Smooth muscle cell of the brain vasculature (primary cell): ENCODE measurements at places on chromosomes 12 and 14.

GRCh38 chr12:41023836-41024235 lies 164.3 kb upstream of the PDZRN4 start:
- no peak for DNase-seq

- DNase-seq: no peak
Observed at GRCh38 chr14:99862136-99862535, 68.9 kb downstream of the EML1 start.

GRCh38 chr14:94423453-94424056 lies 29.0 kb downstream of the SERPINA11 start:
- peak; percentile 65 for DNase-seq

- no peak for DNase-seq
Observed at GRCh38 chr12:25382311-25383106, 131.8 kb upstream of the KRAS start.

GRCh38 chr14:104676694-104677511 lies 12.5 kb upstream of the INF2 start:
- no peak for DNase-seq

- no peak for DNase-seq
Observed at GRCh38 chr12:53603196-53603595, 23.0 kb downstream of the ATF7 start.

- no peak for DNase-seq
Observed at GRCh38 chr14:56949828-56950227, 139.5 kb upstream of the OTX2 start.

DNA sequence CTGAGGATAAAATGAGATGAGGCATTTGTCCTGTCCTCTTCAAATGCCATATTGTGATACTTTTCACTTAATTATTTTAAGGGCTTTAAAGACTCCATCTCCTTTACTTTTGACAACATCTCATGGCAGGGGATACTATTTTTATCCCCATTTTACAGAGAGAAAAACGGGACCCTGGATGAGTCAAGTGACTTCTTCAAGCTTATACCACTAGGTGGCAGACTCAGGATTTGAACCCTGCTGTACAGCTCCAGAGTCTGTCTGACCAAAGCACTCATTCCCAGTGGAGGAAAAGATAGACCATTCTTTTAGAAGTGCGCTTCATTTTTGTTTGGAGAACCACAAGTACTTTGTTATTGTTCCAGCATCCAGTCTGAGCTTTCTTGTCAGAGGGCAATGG lies 1.7 kb upstream of the SMOC1 start:
- DNase-seq: no peak

GRCh38 chr14:32327255-32327961 lies 1.7 kb upstream of the AKAP6 start:
- no peak for DNase-seq

GRCh38 chr14:75884198-75884611 lies 97.6 kb downstream of the TGFB3 start:
- DNase-seq: peak; percentile 83

DNA sequence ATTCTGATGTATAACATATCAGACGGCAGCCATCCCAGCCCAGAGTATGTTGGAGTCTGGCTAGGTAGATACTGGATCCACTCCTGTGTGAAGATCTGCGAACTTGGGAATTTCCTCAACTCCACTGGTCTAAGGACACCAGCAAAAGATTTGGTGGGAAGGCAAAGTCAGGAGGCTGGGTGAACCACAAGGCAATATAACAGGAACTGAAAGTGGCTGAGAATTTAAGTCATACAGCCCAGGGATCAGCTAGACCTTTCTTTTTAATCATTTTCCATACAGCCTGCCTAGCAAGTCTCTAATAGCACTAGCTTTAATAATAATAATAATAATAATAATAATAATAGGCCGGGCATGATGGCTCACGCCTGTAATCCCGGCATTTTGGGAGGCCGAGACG lies 34.8 kb downstream of the BRAP start:
- DNase-seq: no peak

GRCh38 chr14:55746558-55746957 lies 166.6 kb downstream of the KTN1 start:
- DNase-seq: no peak

DNA sequence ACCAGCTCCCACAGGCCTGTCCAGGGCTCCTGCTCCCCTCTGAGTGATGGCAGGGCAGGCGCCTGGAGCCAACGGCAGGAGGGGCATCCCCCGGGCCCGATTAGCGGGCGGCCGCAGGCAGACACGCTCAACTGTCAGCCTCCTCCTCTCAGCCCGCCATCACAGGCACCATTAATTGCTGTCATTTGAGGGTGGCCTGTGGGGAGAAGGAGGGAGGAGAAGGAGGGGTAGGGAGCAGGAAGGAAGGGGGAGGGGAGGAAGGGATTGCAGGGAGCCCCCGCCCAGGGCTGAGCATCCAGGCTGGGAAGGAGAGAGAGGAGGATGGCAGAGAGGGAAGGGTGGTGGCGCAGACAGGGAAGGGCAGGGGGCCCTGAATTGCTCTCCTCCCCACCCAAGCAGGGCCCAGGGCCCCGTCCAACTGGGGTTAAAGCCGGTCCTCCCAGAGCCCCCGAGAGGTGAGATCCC lies 36.1 kb downstream of the NCOR2 start:
- no peak for DNase-seq

GRCh38 chr14:105894978-105895881 lies 368.8 kb downstream of the TMEM121 start:
- no peak for DNase-seq

DNA sequence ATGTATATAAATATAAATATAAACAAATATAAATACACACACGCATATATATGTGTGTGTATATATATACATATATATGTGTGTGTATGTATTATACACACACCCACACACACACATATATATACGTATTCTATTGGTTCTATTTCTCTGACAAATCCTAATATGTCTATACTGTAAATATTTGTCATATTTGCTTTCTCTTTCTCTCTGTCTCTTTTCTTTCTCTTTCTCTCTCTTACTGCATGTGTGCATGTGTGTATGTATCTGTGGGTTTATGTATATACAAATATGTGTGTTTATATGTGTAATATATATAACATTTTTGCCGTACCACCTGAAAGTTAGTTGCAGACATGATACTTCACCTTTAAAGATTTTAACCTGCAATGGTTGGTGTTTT lies 174.2 kb upstream of the PLEKHG7 start:
- no peak for DNase-seq

- DNase-seq: no peak
Observed at GRCh38 chr12:52790427-52791270, 5.3 kb downstream of the KRT3 start.

GRCh38 chr12:43273467-43273866 lies 278.5 kb downstream of the ADAMTS20 start:
- no peak for DNase-seq

DNA sequence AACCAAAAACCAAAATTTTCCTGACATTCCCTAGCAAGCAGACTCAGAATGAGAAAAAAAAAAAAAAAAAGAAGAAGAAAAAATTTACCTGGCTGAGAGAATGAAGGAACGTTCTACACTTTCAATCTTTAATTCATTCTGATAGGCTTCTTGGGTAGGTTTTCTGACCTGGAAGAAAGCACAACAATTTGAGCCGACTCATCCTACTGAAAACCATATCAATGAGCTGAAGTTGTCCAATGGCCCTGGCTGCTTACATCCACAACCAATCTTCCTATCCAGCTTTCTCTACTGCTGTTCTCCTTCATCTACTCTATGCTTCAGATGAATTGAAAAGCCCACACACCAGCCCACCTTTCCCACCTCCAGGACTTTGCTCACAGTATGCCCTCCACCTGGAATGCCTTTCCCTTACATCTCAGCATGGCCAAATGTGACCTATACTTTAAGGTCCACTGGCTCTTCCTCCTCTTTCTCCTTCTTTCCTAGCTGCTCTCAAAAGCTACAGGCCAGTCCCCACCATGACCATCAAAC lies 31.6 kb upstream of the NR2C1 start:
- no peak for DNase-seq

GRCh38 chr14:106094654-106095189 lies 568.3 kb downstream of the TMEM121 start:
- DNase-seq: no peak

- no peak for DNase-seq
Observed at GRCh38 chr12:105445249-105445648, 114.8 kb downstream of the C12orf75 start.

GRCh38 chr14:22220427-22220826 lies 368.6 kb downstream of the DAD1 start:
- no peak for DNase-seq

DNA sequence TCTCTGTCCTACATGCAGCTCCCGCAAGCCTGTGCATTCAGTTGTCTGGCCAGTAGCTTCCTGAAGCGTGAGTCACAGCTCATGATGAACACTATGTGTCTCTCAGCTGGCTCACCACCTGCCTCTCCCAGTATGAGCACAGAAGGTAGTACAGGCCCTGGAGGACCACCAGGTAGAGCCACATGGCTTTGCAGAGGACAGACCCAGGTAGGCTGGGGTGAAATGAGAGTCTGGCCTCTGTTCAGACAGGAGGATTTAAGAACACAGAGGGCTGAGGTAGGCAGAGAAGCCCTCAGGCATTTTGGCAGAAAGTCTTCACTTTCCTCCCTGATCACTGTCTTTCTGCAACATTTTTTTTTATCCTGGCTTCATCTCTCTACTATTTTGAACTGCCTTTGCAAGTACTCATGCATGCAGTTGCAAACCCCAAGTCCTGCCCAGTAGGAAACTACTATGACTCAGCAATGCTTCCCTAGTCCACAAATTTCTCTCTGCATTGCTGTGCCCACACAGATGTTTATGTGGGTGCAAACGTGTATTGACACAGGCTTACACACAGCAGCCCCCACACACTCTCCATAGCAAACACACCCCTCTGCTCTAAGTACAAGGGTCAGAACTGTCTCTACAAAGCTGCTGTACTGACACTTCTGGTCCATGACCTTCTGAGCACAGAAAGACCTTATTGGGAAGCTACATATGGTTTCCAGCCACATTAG lies 7.2 kb upstream of the SDR9C7 start:
- DNase-seq: peak; percentile 21

DNA sequence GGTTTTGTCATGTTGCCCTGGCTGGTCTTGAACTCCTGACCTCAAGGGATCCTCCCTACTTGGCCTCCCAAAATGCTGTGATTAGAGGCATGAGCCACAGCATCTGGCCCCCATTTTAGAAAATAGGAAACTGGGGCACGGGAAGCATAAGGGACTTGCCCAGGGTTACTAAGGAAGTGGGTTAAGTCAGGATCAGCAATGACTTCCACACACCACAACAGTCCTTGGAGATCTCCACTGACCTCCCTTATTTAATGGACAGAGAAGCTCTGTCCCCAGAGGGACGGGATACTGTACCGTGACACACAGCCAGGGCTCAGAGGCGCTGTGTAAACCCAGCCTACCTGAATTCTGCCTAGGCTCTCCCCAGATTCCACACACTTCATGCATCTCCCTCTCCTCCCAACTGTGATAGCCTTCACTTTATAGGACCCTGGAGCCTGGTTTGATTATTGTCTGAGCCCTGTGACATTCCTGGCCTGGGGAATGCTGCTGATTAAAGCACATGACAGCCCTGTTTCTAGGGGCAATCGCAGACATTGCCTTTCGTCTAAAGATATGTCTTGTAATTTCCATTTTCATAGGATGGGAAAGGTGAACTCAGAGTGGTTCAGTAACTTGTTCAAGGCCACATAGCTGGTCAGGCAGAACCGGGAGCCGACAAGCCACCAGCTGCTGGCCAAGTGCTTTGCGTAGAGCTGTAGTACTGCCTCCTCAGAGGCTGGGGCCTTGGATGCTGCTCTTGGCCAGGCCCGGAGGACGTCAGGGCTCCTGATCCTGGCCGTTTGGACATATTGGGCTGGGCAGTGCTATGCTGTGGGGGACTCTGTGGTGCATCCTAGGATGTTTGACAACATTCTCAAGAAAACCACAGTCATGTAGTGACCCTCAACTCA lies 20.8 kb downstream of the SERPINA1 start:
- DNase-seq: no peak

DNA sequence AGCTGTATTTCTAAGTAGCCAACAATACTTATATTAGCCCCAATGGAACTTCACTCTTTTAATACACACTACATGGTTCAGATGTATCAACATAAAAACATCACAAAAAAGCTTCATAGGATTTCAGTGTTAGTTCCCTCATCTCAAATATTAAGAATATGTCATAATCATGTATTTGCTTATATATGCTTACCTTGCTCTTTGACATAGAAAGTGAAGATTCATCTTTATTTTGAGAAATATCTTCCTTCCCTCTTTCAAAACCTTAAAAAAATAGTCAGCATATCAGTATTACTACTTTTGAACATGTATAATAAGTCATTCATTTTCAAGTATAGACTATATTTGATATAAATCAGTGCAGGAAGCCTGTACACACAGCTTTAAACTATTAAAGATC lies 62.2 kb upstream of the BBS10 start:
- DNase-seq: no peak

GRCh38 chr12:68981516-68981915 lies 48.5 kb upstream of the CPM start:
- DNase-seq: no peak

DNA sequence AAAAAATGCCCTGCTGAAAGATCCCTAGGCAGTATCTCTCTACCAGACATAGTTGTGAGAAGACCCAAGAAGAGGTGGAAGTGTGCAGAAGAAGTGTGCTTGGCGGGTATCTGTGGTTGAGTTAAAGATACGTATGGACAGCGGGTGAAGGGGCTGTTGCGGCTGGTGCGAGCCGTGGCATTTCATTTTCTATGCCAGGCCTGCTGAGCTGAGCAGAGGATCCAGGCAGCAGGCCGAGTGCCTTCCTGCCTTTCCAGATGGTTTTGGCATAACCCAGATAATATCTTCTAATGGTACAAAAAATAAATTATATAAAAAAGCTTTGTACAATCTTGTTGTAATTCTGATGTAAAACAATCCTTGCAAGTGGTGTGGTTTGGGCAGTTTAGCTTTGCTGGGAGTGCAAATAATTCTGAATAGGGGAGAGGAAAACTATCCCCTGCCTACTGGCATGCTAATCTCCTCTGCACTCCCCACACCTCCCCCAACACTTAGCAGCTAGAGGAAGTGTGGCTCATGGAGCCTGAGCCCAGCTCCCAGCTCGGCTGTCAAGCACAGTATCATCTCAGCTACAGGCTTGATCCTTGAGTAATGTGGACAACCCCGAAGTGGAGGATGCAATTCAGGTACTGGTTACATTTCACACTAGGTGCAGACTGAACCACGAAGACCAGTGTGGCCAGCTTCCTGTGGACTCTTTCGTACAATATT lies 168.9 kb downstream of the VRK1 start:
- DNase-seq: no peak

DNA sequence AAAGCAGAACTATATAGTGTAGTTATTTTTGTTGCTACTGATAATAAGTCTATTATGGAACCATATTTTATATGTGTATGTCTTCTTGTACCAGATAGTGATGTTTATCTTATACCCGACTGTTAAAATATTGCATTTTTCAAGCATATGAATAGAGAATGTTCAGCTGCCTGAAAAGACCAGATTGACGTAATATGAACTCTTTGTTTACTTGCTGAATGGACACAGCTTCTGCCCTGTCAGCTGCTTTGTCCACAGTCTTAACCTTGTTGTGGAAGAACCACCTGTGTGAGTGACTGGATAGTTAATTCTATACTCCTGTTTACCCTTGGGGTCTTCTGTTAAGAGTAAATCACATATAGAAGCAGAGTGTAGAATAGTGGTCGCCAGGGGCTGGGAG lies 109.3 kb downstream of the LGR5 start:
- DNase-seq: no peak

GRCh38 chr12:127273626-127274025 lies 993.3 kb upstream of the TMEM132C start:
- no peak for DNase-seq

GRCh38 chr12:123482876-123483275 lies 24.9 kb downstream of the SNRNP35 start:
- no peak for DNase-seq
